ENCODE measurements at places on chromosomes 11 and 22.

- DNase-seq: no peak
Measured at GRCh38 chr11:2202900-2203439, 31.4 kb upstream of the TH start.

GRCh38 chr22:17586831-17587440 is 23.6 kb downstream of the SLC25A18 start:
- DNase-seq: no peak

GRCh38 chr11:124200671-124201070 is 17.5 kb downstream of the OR10D3 start:
- DNase-seq: no peak

DNA sequence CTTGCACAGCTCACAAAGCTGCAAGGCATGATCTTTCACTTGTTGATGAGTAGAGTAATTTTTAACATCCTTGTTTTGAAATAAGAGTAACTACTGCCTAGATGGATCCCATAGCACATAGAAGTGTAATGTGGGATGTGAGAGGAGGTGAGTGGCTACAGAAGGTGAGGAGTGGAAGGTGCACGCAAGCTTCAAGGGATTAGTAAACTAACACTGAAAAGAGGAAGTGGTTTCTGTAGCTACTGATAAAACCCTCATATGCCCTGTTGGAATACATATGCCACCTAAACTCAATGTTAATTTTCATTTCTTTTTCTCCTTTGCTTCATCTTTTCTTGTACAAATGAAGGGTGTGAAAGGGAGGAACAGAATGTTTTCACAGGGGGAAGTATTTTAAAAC is 22.0 kb upstream of the CTSC start:
- DNase-seq: no peak

DNA sequence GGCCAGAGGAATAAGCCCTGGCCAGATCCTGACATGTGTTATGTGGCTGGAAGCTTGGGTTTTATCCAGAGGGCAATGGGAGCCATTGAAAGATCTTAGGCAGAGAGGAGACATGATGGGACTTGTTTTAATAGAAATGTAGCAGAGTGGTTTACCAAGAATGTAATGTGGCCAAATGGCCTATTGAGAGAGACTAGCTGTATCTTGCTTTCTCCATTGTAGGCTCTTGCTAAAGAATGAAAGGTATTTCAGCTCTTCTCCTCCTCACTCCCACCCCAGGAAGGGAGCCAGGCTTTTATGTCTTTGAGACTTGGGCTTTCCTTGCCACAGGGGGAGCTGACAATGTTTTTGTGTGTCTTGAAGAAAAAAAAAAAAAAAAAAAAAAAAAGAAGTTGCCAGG is 82.3 kb downstream of the TRIM29 start:
- DNase-seq: no peak

GRCh38 chr11:3845670-3846069 is 4.9 kb upstream of the RHOG start:
- DNase-seq: no peak

DNA sequence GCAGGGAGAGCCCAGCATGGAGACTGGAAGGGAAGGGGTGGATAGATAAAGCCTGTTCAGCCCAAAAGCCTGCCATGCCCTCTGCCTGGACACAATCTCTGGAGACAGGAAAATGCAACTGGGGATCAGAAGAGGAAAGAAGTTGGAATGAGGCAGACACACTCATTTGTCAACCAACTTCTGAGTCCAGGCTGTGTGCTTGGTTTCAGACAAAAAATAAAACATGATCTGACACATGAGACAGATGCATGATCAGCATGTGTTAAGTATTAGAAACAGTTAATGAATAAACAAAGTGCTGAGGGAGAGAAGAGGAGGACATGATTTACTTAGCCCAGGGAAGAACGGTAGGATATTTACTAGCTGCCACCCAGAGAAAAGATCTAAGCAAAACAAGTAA is 839 bp downstream of the LRRN4CL start:
- DNase-seq: no peak

GRCh38 chr11:115184901-115185300 is 319.3 kb downstream of the CADM1 start:
- no peak for DNase-seq

GRCh38 chr11:17449158-17449557 is 27.5 kb downstream of the ABCC8 start:
- no peak for DNase-seq

- DNase-seq: no peak
Measured at GRCh38 chr11:61140416-61140815, 20.8 kb downstream of the VPS37C start.

GRCh38 chr22:30045901-30046715 is 34.2 kb upstream of the HORMAD2 start:
- DNase-seq: no peak

GRCh38 chr11:95135155-95135554 is 45.5 kb downstream of the ENDOD1 start:
- DNase-seq: no peak

GRCh38 chr22:32722441-32722840 is 79.1 kb upstream of the TIMP3 start:
- no peak for DNase-seq

DNA sequence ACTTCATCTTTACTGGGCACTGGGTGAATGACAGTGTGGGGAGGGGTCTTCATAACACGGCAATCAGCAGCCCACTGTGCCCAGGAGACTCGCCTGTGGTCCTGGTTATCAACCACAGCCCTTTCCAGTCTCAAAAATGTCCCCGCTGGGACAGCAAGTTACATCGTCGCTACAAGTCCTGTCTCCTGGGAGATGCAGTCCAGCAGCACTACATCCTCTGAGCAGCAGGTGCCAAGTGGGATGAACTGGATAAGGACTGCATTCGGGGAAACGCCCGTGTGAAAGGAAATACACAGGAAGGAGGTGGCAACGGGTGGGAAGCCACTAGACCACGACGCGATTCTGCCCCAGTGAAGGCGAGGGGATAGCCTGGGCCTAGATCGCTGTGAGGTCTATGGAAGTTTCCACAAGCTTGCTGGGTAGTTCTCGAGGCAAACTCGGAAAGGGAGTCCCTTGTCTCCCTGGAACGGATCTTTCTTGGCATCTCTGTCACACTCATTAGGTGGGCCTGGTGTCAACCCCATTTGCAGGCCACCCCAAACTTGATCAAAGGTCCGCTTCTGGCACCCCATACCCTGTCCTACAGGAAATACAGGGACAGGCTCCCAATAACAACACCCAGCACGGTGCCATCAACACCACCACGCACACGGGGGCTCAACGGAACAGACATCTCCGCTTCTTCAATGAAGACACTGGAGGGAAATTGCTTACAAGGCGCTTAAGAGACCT is 4.4 kb downstream of the ASCL2 start:
- no peak for DNase-seq

DNA sequence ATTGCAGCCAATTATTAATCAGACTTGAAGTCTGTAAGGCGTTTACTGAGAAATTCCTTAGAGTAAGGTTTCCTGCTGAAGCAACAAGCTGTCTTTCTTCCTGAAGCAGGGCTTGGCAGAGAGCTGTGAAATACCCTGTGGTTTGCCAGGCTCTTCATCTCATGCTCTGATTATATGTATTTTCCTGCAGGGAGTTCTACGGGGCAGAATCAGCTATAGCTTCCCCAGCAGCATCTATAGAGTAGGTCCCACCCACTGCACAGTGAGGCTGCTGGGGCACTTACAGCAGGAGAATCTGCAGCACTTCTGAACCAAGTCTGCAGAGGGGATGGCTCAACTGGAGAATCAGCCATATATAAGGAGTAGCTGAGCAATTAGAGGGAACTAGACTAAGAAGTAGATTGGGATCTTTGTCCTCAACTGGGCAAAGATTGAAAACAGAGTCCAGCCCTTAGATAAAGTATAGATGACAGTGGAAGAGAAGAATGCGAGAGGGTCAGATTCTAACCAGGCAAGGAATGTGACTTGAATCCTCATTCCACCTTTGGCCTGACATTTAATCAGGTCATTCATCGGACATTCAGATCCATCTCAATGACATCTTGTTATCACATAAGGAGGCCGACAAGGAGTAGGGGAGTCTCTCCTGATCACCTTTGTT is 37.6 kb downstream of the CNTF start:
- no peak for DNase-seq

DNA sequence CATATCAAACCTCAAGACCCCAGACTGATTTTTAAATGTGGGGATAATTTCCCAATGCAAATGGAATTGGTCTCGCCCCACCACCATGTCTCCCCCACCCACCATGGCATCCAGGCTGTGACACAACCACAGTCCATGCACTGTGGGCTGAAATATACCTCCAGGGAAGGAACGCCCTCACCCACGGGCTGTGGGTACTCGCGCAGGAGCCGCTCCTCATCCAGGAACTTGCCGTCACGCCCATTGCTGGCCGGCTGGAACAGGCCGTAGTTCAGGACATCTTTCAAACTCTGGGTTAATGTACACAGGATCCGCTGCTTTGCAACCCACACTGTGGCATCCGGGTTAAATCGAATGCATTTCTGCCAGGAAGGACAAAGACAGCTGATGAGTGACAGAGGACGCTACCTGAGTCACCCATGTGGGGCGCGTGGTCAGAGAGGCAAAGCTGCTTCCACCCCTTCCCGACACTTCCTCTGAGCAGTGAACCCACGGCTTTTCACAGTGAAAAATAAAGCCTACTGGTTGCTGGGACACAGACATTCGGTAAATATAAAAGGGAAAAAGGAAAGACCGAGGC is 133.6 kb downstream of the SHANK2 start:
- DNase-seq: no peak

DNA sequence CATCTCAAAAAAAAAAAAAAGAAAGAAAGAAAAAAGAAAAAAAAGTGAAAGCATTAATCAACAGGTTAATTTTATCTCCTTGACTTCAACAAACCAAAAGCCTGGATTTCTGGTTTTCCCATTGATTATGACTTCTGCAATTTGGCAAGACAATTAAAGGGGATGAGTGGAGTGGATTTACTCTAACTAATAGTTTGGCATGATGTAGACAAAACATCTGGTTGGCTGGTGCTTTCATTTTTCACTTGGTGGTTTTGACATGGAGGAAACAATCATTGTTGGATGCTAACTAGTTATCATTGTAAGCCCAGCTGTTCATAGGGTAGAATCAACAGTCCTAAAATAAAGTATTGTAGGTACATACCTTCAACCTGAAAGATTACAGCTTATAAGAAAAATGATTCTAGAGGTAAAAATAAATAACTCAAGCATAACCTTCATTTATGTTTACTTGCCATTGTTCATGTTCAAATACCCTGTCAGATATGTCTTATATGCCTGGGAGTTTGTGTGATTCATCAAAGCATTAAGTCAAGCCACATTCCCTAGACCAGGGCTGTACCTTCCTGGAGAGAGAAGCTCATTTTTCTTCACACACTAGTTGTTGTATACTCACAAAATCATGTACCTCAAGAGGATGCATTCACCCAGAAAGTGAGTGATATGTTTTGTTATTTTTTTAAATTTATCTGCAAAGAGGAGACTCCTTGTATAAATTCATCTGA is 15.1 kb downstream of the FIBIN start:
- DNase-seq: no peak

GRCh38 chr22:32771756-32772155 is 29.7 kb upstream of the TIMP3 start:
- DNase-seq: no peak

GRCh38 chr11:399731-400211 is 5.8 kb downstream of the PKP3 start:
- DNase-seq: no peak

GRCh38 chr11:108891143-108891542 is 226.3 kb downstream of the DDX10 start:
- DNase-seq: no peak

DNA sequence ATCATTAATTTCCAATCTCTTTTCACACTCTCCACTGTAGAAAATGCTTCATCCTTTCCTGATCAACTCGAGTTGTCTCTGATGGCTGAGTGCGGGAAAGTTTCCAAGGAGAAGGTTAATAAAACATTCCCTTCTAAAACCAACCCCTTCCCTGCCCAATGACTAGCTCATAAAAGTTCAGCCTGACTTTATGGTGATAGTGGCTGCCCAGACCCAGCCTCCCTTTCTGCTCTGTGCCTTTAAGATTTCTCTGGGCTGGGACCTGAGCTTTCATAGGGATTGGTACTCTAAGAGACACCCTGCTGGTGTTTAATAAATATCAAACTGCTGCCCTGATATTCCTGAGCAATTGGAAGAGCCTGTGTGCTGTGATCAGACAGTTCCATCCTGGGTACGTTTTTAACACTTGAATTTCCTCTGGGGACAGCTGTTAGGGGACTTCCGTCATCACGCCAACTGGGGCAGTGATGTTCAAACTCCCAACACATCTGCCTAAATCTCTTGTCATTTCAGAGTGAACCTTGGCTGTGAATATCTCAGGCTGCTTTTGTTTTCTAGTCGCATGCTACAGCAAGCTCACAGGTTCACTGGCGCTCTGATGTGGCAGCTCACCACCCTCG is 195.0 kb upstream of the KIRREL3 start:
- DNase-seq: no peak

GRCh38 chr11:119832202-119832935 is 103.4 kb upstream of the NECTIN1 start:
- DNase-seq: no peak

- no peak for DNase-seq
Measured at GRCh38 chr22:42719133-42719532, 1.5 kb downstream of the A4GALT start.

DNA sequence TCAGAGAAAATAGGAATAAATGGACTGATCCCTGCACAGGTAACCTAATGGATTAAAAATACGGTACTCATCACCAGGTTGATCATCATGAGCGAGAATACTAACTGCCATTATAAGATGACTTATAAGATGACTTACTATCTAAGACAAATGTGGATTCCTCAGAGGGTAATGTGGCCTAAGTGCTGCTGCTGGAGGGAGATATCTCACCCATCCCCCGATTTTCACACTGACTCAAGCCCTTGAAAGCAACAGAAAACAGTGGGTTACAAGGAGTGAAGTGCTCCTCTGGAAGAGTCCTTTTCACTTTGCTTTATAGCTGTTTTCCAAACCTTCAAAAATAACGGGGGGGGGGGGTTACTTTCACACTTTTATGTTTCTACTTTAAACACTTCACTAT is 920 bp downstream of the TMEM218 start:
- no peak for DNase-seq

- DNase-seq: no peak
Measured at GRCh38 chr11:124467381-124467927, 22.0 kb upstream of the OR8B8 start.

GRCh38 chr11:31926816-31927528 is 115.8 kb upstream of the PAX6 start:
- no peak for DNase-seq

GRCh38 chr22:23583836-23584235 is 3.7 kb upstream of the IGLL1 start:
- no peak for DNase-seq

DNA sequence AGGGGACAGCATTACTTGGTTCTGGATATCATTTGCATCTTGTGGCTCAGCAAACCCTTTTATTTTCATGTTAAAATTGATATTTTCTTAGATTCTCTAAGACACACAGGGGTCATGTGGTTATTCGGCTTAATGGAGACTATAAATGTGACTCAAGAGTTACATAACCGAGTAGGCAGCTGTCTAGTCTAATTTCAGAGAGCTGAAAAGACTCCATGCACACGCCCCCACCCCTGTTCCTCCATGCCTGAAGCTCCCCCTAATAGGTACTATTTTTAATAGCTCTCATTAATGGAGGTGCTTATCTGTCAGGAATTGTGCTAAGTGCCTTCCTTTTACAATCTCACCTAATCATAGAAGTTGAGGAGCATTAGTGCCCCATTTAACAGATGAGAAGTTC is 189.2 kb upstream of the ARHGAP20 start:
- no peak for DNase-seq

GRCh38 chr11:33068611-33069340 is 29.4 kb downstream of the TCP11L1 start:
- DNase-seq: no peak

GRCh38 chr22:16987822-16988221 is 20.2 kb downstream of the GAB4 start:
- no peak for DNase-seq
